ENCODE measurements at places on chromosomes 4 and X. TPM values are rescaled to one million over a fixed set of nuclear protein-coding genes. Genes with fewer than 3 reads are reported as not detected.

Gene ZNF595
- 6.5 TPM for total RNA-seq

Gene CT45A6
- not detected for total RNA-seq

Gene FOXP3
- total RNA-seq, result not detected

Gene CSN1S1
- not detected for total RNA-seq

Gene RHOXF2
- total RNA-seq, result not detected

Gene ARMCX2
- 20.0 TPM for total RNA-seq

Gene NLGN3
- 0.07 TPM for total RNA-seq

Gene SRPK3
- 0.07 TPM for total RNA-seq

Gene IQCM
- not detected for total RNA-seq

Gene CFAP299
- total RNA-seq, result not detected

Gene FRG2
- not detected for total RNA-seq

Gene ALAS2
- total RNA-seq, result not detected

Gene NKX6-1
- not detected for total RNA-seq

Gene OTC
- not detected for total RNA-seq

Gene TRPC5OS
- not detected for total RNA-seq

Gene CYBB
- total RNA-seq, result not detected

Gene SORCS2
- 0.93 TPM for total RNA-seq

Gene TCP11X2
- total RNA-seq, result not detected
